ENCODE measurements at places on chromosomes 4 and X.

DNA sequence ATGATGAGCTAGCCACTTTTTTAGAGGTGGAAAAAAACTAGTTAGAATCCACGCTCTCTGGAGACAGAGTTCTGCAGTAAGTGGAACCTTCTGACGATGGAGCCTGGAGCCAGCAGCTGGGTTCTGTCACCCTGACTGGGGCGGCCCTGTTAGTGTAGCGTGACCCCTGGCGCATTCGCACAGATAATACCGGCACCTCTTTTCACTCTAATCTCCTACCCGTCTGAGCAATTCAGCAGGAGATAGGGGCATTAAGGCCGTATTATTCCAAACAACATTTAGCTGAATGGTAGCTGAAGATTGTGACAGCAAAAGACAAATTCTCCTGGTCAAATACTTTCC, 292.6 kb downstream of the FBXO8 start:
- DNase-seq = no peak

- DNase-seq = no peak
Measured at GRCh38 chr4:38946919-38947318, 79.3 kb downstream of the FAM114A1 start.

DNA sequence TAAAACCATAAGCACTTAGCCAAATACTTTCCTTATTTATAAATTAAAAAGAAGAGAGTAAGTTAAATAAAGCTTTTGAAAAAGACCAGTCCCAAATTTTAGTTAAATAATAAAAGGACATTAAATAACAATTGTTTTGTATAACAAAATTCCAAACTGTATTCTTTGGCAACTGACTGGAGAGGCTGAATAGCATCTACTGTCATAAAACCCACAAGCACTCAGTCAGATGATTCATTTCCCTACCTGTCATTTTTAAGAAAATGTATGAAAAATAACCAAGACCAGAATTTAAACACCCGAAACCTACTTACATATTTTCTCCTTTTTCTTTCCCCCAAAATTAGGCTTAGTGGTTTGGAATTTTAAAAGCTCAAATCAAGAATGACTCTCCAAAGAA, 32.5 kb upstream of the SMIM10L2A start:
- DNase-seq = no peak

- DNase-seq = no peak
Measured at GRCh38 chr4:6282314-6282771, 12.7 kb downstream of the WFS1 start.

- DNase-seq = no peak
Measured at GRCh38 chrX:149845385-149845784, 35.6 kb upstream of the MAGEA8 start.

DNA sequence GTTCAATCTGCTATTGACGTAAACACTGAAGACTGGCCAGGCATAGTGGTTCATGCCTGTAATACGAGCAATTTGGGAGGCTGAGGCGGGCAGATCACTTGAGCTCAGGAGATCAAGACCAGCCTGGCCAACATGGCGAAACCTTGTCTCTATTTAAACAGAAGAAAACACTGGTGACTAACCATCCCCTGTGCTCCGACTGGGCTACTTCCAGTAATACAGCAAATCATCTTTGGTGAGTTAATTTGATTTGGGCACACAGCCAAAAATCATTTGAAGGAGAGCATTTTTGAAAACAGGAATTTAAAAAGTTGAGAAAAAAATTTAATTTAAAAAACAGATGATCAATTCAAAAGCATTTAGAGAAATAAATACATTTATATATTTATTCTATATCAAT, 52.0 kb downstream of the SEC24D start:
- DNase-seq = no peak

GRCh38 chr4:141548791-141549190, 87.6 kb upstream of the IL15 start:
- DNase-seq = peak; percentile 8

GRCh38 chr4:183403486-183403885, 41.0 kb upstream of the CDKN2AIP start:
- DNase-seq = peak; percentile 24

DNA sequence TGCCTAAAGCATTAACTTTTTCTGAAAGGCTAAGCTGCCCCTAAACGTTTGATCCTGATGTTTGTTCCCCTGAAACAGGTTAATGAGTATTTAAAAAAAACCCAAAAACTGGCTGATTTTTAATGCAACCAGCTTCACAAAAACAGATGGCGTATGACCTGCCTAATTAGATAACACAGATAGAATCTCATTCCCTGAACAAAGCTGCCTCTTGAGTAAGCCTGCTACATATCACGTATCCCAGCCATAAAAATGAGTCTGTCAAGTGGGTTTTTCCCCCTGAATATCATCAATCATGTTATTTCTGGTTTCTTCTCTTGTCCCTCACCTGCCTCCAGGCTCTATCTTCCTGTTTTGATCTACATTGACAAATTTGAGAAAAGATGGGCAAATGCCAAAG, 154.2 kb upstream of the FAM9B start:
- DNase-seq = no peak

GRCh38 chr4:89353514-89353913, 45.9 kb upstream of the GPRIN3 start:
- no peak for DNase-seq

DNA sequence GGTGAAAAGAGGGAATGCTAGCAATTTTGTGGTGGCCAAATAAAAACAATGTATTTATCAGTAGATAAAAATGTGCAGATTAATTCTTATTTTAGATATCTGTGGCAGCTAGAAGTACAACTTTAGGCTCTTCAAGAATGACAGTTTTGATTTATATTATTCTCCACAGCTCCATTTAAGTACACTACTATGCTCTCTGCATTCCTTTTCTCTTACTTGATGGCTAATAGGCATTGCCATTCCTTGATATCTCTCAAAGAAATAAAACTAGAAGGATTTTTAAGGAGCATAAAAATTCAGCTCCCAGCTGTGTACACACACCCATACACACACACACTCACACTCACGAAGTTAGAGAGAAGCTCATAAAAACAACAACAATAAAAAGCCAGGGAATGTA, 59.4 kb upstream of the H2AZ1 start:
- DNase-seq = no peak

DNA sequence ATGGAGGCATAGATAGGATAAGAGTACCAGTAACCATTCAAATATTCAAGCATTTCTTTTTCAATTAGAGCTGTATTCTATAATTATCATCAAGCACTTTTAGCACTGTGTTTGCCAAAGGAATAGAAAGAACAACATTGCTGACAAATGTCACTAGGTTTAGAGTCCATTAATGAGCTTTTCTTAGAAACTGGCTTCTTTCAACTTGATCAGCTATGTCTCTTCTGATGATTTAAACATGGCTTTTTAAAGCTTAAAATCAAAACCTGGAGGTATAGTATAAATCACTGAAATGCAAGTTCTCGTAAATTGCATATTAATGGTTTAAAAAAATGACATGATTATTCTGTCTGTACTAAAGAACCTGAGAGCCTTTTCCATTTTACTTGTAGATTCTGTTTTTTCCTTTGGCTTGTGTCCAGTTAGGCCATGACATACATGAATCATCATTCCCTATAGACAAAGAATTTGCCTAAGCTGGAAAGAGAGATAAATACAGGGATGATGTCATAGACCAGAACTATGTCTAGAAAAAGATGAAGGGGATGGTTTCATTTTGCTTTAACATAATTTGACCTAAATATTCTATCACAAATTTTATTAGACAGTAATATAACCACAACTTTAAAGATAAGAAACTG, 340.1 kb upstream of the CTSO start:
- DNase-seq = peak; percentile 14

DNA sequence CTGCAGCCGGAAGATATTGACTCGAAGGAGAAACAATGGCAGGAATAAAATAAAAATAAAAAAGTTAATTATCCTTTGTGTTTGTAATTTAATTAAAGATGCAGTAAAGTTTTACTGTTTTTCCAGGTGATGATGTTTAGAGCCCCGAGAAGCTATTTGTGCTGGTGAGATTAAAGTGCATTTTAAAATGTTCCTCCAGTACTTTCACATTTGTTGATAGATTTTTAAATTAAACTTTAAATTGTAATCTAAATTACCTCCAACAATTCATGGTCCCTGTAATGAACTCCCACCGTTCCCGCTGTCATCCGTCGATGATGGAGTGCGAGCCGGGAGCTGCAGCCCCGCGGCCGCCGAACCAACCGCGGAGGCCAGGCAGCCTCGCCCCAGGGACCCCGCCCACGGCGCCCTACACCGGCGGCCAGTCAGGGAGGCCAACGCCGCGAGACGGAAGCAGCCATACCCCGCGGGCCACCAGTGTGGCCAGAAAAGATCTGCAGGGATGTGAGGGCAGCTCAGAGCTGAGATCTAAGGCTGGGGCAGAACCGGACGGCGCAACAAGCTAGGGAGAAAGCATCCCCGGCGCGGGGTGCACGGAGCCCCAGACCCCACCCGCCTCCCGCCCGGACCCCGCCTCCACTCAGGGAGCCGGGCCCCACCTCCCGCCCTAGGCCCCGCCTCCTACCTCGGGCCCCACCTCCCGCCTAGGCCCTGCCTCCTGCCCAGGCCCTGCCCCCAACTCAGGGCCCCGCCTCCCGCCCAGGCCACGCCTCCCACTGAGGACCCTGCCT, 104.0 kb downstream of the FAM53A start:
- peak; percentile 95 for DNase-seq

- DNase-seq = no peak
Measured at GRCh38 chr4:169098532-169098931, 88.5 kb upstream of the CBR4 start.

- DNase-seq = no peak
Measured at GRCh38 chrX:16931855-16932575, 14.4 kb upstream of the REPS2 start.

DNA sequence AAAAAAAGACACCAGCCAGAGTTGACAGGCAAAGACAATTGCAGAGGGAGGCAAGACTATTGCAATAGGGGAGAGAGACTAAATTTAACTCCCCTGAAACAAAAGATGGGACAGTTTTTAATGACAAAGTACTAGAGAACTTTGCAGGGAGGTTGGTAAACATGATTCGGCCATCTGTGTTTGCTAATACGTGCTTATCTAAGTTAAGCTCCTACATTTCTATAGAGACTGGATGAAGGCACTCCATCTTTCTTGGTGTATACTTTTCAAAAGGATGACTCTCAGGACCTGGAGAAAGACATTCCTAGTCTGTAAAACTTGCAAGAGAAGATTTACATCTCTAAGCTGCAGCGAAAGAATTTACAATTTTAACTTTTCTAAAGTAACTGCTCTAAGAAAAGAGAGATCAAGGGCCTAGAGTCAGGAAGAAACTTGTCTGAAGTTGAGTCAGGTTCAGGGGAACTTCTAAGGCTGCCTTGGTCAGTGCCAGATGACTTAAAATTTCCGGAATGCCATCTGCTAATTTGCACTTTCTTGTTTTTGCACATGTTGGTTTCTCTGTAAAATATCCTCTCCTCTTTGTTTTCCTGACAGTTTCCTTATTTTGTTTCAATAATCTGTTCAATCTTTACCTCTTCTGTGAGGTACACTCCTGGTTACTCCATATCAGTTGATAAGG, 10.6 kb downstream of the ADAM29 start:
- no peak for DNase-seq

- peak; percentile 53 for DNase-seq
Measured at GRCh38 chrX:41561045-41561444, 113.9 kb downstream of the NYX start.

- DNase-seq = no peak
Measured at GRCh38 chr4:82362565-82362964, 11.2 kb downstream of the HNRNPD start.

DNA sequence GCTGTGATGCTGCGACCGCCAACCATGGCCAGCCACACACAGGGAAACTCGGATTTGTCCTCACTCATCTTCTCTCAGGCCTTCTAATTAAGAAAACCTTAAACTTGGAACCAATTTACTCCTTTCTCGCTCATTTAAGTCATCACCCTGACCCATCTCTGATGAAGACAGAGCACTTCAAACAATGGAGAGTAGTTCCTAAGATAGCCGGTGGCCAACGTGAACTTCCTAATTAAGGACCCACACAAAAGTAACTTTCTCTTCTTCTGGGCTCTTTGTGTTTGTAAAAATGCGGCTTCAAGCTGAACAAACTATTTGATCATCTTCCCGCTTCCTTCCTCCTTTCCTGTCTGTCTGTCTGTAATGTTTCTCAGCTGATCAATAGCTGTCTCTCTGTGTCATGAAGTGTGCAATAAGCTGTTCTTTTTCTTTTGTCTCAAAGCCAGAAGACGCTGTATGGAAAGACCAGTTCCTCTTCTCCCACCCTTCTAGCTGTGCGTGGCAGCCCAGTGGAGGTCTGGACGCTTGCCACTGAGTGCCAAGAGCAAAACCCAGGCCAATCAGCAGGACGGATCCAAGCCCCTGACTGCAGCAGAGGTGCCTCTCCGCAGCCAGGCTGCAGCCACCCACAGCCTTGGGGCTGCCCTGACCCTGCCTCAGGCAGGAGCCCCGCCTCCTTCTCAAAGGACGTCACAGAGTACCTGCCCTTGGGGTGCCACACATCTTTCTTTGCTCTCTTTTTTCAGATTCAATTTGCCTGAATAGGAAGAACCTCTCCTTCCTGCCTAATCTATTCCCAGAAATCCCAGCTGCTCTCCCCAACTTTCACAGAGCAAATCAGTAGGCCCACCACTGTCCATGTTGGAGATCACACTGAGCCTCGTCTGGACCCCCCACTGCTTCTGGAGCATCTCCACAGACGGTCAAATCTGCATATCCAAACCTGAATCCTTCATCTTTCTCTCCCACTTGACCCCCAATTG, 59.3 kb downstream of the MAML3 start:
- DNase-seq = no peak

- DNase-seq = peak; percentile 12
Measured at GRCh38 chr4:145618210-145618931, 814 bp upstream of the MMAA start.

GRCh38 chr4:26787461-26788340, 72.9 kb upstream of the STIM2 start:
- peak; percentile 21 for DNase-seq

GRCh38 chrX:69139516-69139915, 25.7 kb downstream of the PJA1 start:
- no peak for DNase-seq

- DNase-seq = no peak
Measured at GRCh38 chr4:132114885-132115284, 1034.2 kb upstream of the PCDH10 start.

DNA sequence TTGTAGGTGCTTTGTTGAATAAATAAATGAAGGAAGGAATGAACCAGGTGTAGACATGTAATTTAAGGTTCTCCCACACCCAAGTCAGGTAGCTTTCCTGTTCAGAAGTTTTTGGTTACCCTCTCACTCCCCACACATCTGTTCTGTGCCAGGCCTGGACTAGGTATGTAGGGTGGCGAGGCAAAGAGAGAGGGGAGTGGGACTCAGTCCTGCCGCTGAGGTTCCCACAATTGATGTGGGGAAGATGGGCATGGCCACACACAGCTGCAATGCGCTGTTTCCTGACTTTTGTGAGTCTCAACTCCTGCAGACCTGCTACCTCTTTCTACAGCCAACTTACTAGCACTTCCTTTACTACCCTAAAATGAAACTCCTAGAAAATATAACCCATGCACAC, 88.9 kb downstream of the RTL5 start:
- no peak for DNase-seq
